ENCODE measurements at places on chromosomes 2 and 18.

- peak; percentile 56 for ATAC-seq
These were observed 175.4 kb upstream of the SIX2 start for GRCh38 chr2:45184606-45185005.

DNA sequence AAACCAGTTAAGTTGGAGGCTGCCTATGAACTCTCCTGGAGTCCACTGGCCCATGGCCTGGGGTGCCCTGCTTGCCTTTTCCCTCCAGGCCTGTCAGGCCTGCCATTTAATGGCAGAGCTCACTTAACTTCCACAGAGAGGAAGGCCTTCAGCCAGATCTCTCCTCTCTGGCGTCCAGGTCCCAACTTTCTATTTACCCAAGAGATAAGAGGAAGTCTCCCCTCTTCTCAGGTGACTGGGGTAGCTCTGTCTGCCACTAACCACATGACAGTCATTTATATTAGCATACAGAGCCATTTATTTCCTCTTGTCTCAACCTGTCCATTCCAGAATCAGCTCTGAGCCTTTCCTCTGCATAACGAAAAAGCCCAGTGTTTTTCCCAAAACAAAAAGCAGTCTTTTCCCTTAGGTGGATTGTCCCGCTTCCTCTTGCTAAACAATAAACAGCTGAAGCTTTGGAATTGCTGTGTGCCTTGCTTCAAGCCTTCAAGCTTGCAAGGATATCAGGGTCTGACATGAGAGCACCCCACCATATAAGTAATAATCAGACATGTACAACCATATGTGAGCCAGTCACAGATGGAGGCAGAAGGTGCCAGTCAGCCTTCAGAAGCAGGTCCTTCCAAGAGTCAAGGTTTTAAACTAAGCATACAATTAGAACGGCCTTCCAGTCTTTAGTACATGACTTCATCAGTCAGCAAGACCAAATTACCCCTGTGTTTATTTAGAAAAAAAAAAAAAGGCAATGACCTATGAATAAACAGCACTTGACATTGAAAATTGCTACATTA is 71.2 kb upstream of the STPG4 start:
- ATAC-seq = no peak

DNA sequence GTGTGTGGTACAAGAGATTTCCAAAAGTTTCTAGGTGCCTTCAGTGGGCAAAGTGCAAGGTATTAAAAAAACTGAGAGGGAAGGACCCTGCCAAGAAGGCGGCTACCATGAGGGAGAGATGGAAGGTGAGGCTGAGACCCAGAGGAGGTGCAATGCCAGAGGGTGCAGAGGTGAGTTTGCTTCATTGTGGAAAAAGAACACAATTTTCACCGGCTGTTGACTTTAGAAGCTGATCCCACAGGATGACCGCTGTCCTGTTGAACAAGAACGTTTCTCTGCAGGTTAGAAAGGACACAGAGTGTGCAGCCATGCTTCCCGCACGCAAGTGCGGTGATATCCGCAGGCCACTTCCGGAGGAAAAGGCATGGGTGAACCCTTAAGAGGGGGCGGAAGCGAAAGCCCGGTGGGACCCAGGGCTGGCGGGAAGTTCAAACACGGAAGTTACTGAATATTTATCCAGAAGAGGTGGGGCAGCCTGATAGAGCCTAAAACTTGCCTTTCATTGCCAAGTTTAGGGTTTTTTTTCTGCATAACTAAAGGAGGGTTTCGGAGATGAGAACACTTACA is 16.6 kb downstream of the SP110 start:
- ATAC-seq = no peak

- ATAC-seq = no peak
These were observed 232.8 kb downstream of the MBD5 start for GRCh38 chr2:148253685-148254084.

- ATAC-seq = no peak
These were observed 15.6 kb upstream of the YWHAQ start for GRCh38 chr2:9646196-9647030.

DNA sequence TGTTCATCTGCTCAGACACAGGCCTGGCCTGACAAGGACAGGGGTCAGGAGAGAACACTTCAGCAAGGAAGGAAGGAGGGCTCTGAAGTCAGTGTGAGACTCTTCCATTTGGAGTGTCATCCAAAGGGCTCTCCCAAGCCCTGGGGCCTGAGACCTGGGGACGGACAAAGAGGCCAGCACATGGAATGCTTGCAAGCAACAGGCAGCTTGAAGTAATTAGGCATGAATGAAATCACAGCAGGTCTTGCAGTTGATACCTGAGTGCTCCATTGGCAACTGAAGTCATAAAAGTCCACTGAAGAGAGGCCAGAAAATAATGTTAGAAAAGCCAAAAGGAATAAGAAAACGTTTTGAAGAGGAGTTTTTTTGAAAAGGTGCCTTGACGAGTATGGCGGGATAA is 231.7 kb downstream of the VAPA start:
- no peak for ATAC-seq

- ATAC-seq = no peak
These were observed 122.0 kb downstream of the COPS8 start for GRCh38 chr2:237207646-237208045.

- no peak for ATAC-seq
These were observed 21.6 kb upstream of the GPR75 start for GRCh38 chr2:53881360-53881759.

DNA sequence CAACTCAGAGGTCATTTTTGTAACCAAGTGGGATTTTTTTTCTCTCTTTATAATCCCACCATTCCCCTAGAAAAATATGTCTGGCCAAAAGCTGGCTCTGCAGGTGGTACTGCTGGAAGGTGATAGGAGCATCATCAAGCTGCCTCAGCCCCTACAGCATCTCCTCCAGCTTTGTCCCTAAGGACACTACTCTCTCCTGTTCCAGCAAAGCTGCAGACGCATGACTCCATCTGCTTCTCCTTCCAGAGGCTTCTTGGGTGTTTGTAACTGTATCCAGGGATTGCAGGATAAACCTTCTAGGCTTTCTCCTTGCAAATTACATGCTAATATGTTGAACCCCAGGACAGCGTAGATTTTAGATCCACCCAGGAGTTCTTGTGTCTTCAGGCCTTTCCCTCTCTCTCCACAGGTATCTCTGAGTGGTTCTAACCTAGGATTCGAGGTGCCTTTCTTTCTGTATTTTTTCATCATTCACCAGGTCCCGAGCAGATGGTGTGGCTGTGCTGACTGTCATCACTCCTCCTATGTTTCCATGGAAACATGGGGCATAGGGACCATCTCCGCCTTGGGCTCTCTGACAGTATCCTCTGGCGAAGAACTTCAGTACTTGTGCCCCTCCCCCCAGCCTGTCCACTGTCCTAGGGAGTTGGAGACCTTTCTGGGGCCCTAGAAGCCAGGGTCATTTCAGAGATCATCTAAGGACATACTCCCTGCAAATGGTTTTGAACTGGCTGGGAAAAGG is 34.3 kb downstream of the AFF3 start:
- ATAC-seq = no peak

- no peak for ATAC-seq
These were observed 28.8 kb upstream of the MBP start for GRCh38 chr18:77161383-77161782.

GRCh38 chr2:125543968-125544514 is 1111.9 kb upstream of the GYPC start:
- ATAC-seq = no peak

DNA sequence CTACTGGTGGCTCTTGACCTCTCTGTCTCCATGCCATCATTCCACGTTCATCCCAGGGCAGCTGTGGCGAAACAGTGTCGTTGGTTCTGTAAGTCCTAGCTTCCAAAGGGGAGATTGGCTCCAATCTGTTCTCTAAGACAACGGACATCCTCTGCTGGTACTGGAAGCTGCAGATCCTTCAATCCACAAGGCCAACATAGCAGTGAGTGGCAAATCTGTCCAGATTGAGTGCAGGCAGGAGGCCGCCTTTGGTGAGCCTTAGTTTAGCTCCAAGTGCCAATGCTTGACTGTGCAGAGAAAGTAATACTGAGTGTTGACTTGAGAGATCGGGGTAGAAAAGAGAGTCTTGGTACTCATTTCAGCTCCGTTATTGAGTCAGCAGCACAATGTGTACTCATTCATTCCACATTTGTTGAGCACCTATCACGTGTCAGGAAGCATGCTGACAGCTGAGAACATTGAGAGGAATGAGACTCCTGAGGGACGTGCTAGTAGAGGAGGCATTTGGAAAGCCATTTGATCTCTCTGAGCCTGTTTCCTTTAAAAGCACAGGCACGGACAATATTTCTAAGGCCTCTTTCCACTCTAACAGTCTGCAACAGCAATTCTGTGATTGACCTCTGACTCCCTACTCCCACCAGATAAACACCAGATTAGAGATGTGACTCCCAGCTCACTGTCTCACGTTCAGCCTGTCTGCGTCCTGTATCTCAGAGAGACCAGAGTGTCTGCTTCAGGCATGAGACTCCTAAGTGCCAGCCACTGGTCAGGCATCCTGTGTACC is 306.0 kb downstream of the CLIP4 start:
- ATAC-seq = no peak

DNA sequence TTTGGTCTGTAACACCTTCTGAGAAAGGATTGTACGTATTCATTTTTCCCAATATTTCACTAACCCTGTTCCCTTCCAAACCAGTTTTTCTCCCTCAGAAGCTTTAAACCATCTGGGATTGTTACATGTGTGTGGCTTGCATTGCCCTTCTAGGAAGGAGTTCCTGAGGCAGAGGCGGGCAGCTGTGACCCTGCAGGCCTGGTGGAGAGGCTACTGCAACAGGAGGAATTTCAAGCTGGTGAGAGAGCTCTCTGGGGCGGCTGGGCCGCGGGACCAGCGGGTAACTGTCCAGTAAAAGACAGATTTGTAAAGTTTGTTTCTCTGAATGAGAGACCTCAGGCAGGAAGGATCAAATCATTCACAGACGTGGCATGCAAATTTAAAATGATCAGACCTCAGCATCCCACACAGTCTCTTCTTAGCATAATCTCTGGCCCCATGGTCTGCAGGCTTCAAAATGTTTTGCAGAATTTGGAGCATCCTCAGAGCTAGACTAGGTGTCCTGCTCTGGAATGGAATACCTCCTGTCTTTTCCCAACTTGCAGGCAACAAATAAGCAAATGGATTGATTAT is 40.2 kb upstream of the GPR17 start:
- no peak for ATAC-seq

- peak; percentile 3 for ATAC-seq
These were observed 1.0 kb downstream of the IRS1 start for GRCh38 chr2:226798422-226799210.

- peak; percentile 97 for ATAC-seq
These were observed at the start of gene CREB1 for GRCh38 chr2:207529330-207530159. Gene CREB1 (plus strand): TSS chr2:207529962. CDS start chr2:207555636, 25,674 bp downstream.

DNA sequence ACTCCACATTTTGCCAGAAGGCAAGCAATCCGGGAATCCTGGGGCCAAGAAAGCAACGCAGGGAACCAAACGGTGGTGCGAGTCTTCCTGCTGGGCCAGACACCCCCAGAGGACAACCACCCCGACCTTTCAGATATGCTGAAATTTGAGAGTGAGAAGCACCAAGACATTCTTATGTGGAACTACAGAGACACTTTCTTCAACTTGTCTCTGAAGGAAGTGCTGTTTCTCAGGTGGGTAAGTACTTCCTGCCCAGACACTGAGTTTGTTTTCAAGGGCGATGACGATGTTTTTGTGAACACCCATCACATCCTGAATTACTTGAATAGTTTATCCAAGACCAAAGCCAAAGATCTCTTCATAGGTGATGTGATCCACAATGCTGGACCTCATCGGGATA is 26.8 kb downstream of the B3GNT2 start:
- no peak for ATAC-seq

- no peak for ATAC-seq
These were observed 21.9 kb upstream of the MGAT5 start for GRCh38 chr2:134231965-134232340.

DNA sequence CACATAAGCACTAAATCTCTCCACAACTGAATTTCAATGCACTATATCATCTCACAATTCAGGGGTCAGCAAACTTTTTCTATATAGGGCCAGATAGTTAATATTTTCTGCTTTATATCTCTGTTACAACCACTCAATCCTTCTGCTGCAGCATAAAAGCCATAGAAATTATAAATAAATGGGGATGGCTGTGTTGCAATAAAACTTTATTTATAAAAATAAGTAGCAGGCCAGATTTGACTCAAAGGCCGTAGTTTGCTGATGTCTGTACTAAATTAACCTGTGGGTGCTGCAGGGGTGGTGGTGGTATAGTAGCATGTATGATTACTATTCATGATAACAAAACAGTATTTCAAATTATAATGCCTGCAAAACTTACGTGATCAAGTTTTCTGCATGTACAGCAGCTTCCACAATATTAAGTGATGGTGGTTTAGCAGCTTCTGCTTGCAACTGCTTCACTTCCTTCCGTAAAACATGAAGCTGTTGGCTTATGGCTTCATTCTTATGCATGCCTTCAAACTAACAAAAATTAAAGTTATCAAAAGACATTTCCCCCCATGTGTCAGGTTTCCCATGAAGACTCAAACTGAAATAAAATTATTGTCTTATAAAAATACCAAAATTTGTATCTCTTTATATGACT is 64.1 kb downstream of the SIGLEC15 start:
- no peak for ATAC-seq

GRCh38 chr2:31429759-31430438 is 15.4 kb upstream of the XDH start:
- ATAC-seq = no peak

GRCh38 chr2:218809515-218809914 is 22.1 kb downstream of the PRKAG3 start:
- no peak for ATAC-seq

- no peak for ATAC-seq
These were observed 89.8 kb downstream of the TEX51 start for GRCh38 chr2:126988482-126988881.

GRCh38 chr18:40469851-40470250 is 1485.2 kb upstream of the PIK3C3 start:
- ATAC-seq = no peak

DNA sequence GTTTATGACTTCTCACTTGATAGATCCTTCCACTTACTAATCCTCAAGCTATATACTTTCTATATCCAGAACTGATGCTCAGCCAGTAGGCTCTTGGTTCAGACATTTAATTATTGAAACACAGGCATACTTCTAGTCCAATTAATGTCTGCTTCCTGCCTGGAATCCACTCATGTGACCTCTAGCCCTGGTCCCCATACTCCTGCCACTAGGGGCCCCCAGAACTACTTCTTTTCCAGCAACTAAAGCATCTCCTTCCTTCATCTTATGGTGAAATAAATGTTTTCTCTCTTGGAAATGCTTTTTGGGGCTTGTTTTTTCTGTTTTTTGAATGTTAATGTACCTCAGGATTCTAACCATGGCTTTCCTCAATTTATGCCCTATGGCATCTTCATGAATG is 527.6 kb downstream of the SATB2 start:
- ATAC-seq = no peak

DNA sequence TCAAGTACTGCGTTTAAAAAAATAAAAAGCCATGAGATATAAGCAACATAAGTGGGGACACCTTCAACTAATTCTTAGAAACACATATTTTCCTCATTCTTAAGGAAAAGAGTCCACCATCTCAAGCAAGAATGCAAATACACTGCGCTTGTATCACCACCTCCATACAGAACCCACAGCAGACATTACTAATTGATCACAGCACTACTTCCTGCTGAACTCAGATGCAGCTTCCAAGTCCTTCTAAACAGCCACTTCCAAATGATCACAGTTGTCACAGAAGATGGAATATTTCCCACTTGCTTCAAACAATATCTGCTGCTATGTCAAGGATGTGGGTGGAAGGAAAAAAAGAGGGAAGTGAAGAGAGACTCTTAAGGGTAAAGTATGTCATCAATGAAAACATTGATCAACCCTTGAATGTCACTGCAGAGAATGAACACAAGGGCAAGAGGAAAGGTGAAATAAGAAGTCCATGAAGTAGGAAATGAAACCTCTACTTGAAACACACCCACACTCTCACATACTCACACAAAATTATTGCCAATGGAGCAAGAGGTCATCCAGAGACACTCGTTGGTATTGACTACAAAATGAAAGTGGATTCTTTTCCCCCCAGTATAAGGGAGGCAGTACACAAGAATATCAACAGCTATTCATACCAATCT is 22.1 kb downstream of the TGFA start:
- no peak for ATAC-seq
